Thymus (tissue), 14 donors: ENCODE measurements at places on chromosomes 2 and 18.

- H3K27me3 ChIP-seq = no peaks in the 10 kb centered on the region
- H3K4me3 ChIP-seq = no peak overlapping the region
- no peak for DNase-seq
- no peaks in the 10 kb centered on the region for H3K36me3 ChIP-seq
Observed at GRCh38 chr18:79584491-79585394, 94.9 kb upstream of the CTDP1 start.

GRCh38 chr2:55163274-55163721 is 68.8 kb downstream of the CLHC1 start:
- no peaks in the 10 kb centered on the region for H3K27me3 ChIP-seq
- H3K27ac ChIP-seq = no peak overlapping the region
- H3K36me3 ChIP-seq = no peaks in the 10 kb centered on the region

DNA sequence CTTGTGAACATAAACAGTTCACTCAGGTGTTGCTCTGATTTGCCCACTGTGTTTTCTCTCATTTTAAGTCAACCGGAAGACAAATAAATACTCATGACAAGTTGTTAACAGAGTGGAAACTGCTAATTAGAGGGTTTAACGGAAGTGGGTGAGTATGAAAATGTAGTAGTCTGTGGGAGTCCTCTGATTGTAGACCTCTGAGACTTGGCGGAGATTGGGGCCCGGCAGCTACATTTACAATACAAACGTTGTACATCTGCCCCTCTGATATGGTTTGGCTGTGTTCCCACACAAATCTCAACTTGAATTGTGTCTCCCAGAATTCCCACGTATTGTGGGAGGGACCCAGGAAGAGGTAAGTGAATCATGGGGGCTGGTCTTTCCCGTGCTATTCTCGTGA is 107.3 kb upstream of the FAM98A start:
- no peak overlapping the region for H3K27ac ChIP-seq
- no peaks in the 10 kb centered on the region for H3K4me1 ChIP-seq
- H3K36me3 ChIP-seq = no peaks in the 10 kb centered on the region

GRCh38 chr2:164599954-164600589 is 21.2 kb downstream of the GRB14 start:
- no peaks in the 10 kb centered on the region for H3K36me3 ChIP-seq
- DNase-seq = peak; percentile 18
- no peaks in the 10 kb centered on the region for H3K4me1 ChIP-seq
- no peak overlapping the region for H3K27ac ChIP-seq
- H3K4me3 ChIP-seq = no peak overlapping the region
- no peaks in the 10 kb centered on the region for H3K27me3 ChIP-seq

GRCh38 chr2:169828141-169828811 is 1.0 kb downstream of the UBR3 start:
- H3K4me3 ChIP-seq = peak overlapping the region; percentile 59
- peak; percentile 57 for DNase-seq
- H3K27me3 ChIP-seq = no peaks in the 10 kb centered on the region
- H3K4me1 ChIP-seq = peaks cover 16% of the 10 kb centered on the region
- peak overlapping the region; percentile 44 for H3K27ac ChIP-seq

- H3K36me3 ChIP-seq = peaks cover 23% of the 10 kb centered on the region
- peaks cover 25% of the 10 kb centered on the region for H3K27me3 ChIP-seq
- peak overlapping the region; percentile 94 for H3K27ac ChIP-seq
Observed at GRCh38 chr2:219249203-219249980, 3.7 kb upstream of the TUBA4B start.

GRCh38 chr2:30444273-30444672 is 2.8 kb upstream of the LCLAT1 start:
- no peak for DNase-seq
- H3K4me1 ChIP-seq = peaks cover 11% of the 10 kb centered on the region
- H3K27ac ChIP-seq = no peak overlapping the region
- H3K27me3 ChIP-seq = no peaks in the 10 kb centered on the region

GRCh38 chr2:239222706-239223309 is 178.0 kb downstream of the HDAC4 start:
- H3K27ac ChIP-seq = peak overlapping the region; percentile 86
- no peak for DNase-seq
- H3K36me3 ChIP-seq = no peaks in the 10 kb centered on the region
- H3K4me3 ChIP-seq = no peak overlapping the region
- no peaks in the 10 kb centered on the region for H3K27me3 ChIP-seq

GRCh38 chr2:174376967-174377366 is 18.6 kb upstream of the SCRN3 start:
- peaks cover 24% of the 10 kb centered on the region for H3K36me3 ChIP-seq
- H3K27me3 ChIP-seq = no peaks in the 10 kb centered on the region
- no peak overlapping the region for H3K27ac ChIP-seq
- no peaks in the 10 kb centered on the region for H3K4me1 ChIP-seq
- no peak overlapping the region for H3K4me3 ChIP-seq
- no peak for DNase-seq

DNA sequence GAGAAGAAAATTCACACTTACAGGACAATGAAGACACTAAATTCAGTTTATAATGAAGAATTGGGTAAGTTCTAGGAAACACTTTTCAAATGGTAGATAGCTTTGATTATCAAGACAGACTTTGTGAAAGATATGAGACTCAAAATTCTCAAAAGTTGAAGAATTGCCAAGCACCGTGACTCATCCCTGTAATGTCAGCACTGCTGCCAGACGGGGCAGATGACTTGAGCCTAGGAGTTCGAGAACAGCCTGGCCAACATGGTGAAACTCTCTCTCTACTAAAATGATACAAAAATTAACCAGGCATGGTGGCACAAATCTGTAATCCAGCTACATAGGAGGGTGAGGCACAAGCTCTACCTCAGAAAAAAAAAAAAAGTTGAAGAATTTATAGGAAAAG is 1820.1 kb upstream of the LRRTM1 start:
- no peaks in the 10 kb centered on the region for H3K27me3 ChIP-seq
- no peak for DNase-seq
- H3K27ac ChIP-seq = no peak overlapping the region
- H3K36me3 ChIP-seq = no peaks in the 10 kb centered on the region
- H3K4me3 ChIP-seq = no peak overlapping the region

GRCh38 chr2:10469301-10469700 is 21.2 kb upstream of the ODC1 start:
- no peak overlapping the region for H3K4me3 ChIP-seq
- no peaks in the 10 kb centered on the region for H3K4me1 ChIP-seq
- H3K27ac ChIP-seq = no peak overlapping the region
- H3K36me3 ChIP-seq = no peaks in the 10 kb centered on the region
- no peak for DNase-seq

DNA sequence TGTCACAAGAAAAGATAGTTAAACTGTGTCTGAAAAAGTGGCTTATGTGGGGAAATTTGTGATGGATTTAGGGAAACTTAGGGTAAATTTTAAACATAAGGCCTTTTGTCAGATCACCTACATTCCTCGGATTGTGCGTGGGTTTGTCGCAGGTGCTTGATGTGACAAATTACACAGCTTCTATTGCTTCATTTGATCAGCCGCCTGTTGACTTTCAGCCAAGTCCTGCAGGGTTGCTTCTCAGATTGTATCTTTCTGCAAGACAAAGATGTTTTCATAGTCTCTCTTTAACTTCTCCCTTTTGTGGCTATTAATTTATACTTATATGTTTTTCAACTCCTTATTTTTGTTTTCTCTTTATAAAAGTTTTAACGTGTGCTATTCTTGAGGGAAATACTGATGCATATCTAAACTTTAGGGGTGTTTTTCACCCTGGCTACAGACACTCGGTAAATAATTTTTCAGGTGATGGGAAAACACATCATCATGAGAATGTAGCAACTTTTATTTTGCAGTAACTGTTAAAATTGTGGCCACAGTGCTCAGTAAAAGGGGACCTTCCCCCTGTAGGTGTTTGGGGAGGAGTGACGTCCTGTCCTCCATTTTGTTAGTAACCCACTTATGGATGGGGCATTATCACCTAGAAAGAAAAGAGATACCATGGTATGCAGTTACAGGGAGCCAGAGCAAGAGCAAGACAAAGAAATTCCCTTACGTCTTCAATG is 31.4 kb downstream of the GALM start:
- H3K27me3 ChIP-seq = no peaks in the 10 kb centered on the region
- peak overlapping the region; percentile 42 for H3K27ac ChIP-seq
- H3K4me3 ChIP-seq = no peak overlapping the region
- no peak for DNase-seq
- H3K36me3 ChIP-seq = peaks cover 3% of the 10 kb centered on the region

DNA sequence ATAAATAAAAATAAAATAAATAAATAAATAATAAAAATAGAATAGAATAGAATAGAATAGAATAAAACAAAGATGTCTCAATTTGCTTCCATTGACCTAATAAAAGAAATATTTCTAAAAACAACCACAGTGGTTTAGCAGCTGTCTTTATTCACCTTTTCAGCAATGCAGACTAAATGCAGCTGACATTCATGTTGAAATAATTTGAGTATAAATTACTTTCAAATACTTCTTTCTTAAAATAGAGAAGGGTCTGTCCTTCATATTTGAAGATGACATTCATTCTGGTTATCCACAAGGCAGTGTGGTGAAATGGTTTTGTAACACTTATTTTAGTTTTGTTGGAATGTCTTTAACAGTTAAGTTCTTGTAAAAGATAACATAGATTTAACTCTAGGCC is 469.4 kb downstream of the IRS1 start:
- no peak overlapping the region for H3K4me3 ChIP-seq
- no peaks in the 10 kb centered on the region for H3K4me1 ChIP-seq
- no peak overlapping the region for H3K27ac ChIP-seq
- H3K27me3 ChIP-seq = no peaks in the 10 kb centered on the region

- H3K36me3 ChIP-seq = no peaks in the 10 kb centered on the region
- DNase-seq = no peak
- H3K27me3 ChIP-seq = no peaks in the 10 kb centered on the region
Observed at GRCh38 chr18:21210784-21211183, 31.2 kb upstream of the GREB1L start.

DNA sequence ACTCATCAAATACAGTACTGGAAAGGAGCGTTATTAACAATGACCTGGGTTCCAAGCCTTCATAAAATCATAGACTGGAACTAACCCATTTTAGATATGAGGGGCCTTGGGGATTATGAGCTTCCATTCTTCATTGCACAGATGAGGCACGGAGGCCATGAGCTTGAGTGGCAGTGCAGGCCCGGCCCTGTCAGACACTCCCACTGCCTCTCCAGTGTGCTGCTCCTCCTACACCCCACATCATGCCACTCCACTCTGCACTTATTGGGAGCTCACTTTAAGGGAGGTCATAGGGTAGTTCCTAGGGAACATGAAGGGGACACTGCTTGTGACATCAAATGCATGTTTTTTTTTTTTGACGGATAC is 77.9 kb downstream of the TSN start:
- no peaks in the 10 kb centered on the region for H3K27me3 ChIP-seq
- no peak overlapping the region for H3K4me3 ChIP-seq
- no peaks in the 10 kb centered on the region for H3K4me1 ChIP-seq
- DNase-seq = no peak

GRCh38 chr2:238939521-238940403 is 91.9 kb downstream of the TWIST2 start:
- H3K4me3 ChIP-seq = no peak overlapping the region
- no peak for DNase-seq
- H3K36me3 ChIP-seq = no peaks in the 10 kb centered on the region
- H3K27ac ChIP-seq = no peak overlapping the region

DNA sequence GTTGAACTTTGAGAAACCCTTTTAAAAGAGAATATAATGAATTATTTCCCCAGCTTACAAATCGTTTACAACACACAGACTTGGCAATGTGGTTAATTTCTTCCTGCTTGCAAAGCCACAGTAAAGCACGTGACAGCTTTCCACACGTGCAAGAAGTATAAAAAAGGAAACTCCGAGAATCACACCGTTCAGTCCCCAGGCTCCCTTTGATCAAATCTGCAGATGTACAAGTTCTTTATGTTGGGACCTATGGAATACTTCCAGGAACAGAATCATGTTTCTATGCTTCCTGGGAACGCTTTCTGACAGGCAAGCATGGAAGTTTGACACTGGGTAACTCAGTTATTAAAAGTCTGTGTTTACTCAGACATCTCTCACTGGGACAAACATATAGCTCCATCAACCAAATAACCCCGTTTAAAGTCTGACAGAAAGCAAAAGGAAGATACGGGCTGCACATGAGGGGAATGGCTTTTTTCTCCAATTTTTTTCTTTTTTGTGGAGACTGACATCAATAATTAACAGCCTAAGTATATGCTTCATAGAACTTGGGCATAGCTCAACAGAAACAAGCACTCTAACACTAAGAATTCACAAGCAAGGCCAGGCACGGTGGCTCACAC is 134.8 kb downstream of the EIPR1 start:
- DNase-seq = peak; percentile 43
- no peaks in the 10 kb centered on the region for H3K27me3 ChIP-seq
- no peaks in the 10 kb centered on the region for H3K36me3 ChIP-seq
- H3K4me3 ChIP-seq = no peak overlapping the region

DNA sequence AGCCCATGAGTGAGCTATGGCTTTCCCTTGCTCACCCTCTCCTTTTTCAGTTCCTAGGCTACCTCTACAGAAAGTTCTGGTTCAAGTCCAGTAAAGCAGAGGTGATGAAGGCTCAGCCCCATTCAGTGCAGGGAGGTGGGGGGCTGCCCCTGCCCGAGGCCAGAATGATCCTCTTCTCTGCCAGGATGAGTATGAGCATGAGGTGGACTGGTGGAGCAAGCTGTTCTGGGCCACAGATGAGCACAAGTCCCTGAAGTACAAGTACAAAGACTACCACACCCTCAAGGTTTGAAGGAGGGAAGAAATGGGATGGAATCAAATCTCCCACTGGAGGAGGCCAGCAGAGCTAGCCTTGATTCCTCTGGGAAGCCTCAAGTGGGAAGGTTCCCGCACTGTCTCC is 42.4 kb downstream of the LMAN2L start:
- H3K4me3 ChIP-seq = no peak overlapping the region
- H3K27ac ChIP-seq = no peak overlapping the region
- H3K36me3 ChIP-seq = no peaks in the 10 kb centered on the region
- no peaks in the 10 kb centered on the region for H3K27me3 ChIP-seq
- DNase-seq = no peak

DNA sequence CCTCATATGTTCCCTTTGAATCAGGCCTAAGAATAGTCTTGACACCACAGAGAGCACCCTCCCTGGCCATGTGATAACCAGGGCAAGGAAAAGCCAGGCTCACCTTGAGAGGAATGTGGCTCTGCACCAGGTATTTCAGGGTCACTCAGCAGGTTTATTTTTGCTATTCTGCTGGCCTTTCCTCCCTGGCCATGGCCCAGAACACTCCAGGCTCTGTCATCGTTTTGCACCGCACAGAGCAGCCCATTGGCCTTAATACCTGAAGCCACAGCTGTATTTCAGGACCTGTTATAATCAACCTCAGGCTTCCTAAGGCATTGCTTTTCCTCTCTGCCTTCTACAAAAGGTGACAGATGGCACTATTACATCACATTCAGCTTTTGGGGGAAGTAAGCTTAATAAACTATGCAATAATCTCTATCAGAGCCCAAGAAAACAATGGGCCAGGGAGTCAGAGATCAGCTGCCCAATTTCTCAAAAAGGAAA is 668.3 kb downstream of the IRS1 start:
- no peaks in the 10 kb centered on the region for H3K27me3 ChIP-seq
- no peaks in the 10 kb centered on the region for H3K4me1 ChIP-seq
- no peak for DNase-seq
- H3K27ac ChIP-seq = no peak overlapping the region
- H3K36me3 ChIP-seq = no peaks in the 10 kb centered on the region

DNA sequence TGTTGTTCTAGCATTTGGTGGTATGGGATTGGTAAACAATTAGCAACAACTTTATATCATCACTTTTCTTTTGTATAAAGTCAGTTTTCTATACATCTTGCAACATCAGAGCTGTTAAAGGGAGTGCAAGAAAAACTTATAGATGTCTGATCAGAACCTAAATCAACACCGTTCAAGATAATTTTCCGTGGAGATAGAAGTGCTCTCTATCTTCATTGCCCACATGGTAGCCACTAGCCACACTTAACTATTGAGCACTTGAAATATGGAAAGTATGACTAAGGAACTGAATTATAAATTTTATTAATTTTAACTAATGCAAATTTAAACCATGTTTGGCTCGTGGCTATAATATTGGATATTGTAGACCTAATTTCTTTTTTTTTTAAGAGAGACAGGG is 5.2 kb downstream of the TTC27 start:
- H3K27me3 ChIP-seq = no peaks in the 10 kb centered on the region
